Esophagus squamous epithelium (tissue), 5 donors: ENCODE measurements at places on chromosomes 2 and 18.

- no peak for DNase-seq
These were observed 67.0 kb downstream of the ASAP2 start for GRCh38 chr2:9273486-9274130.

DNA sequence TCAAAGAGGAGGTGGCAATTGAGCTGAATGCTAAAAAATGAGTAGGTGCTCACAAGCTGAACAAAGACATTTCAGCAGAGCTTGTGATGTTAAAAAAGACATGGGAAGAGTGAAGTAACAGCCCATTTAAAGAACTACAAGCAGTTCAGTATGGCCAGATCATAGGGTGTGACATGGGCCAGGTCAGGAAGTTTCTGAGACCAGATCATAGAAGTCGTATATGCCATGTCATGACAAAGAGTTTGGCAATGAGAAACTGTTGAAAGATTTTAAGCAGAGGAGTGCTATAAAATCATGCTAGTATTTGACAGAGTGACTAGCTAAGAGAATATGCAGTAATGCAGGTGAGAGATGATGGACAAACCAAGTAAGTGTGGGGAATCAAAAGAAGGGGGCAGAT is 7.3 kb upstream of the PELI1 start:
- no peak for DNase-seq

DNA sequence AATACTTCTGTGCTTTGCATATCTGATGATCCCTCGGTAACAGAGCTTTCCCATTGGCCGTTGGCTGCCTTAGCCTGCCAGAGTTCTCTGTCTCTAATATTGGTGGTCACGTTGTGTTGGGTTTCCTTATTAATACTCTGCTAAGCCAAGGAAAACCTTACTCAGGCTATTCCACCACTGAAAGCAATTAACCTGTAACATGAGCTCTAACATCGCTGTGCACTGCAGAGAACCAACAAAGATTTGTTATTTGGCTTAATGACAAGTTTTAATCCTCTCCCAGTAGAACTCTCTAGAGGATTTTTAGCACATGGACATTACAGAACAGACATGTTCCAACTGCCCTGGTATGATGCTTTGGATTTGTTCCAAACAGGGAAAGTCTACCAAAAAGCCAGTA is 825.9 kb upstream of the POU3F3 start:
- DNase-seq: no peak

- no peak for DNase-seq
These were observed 144.7 kb downstream of the RNF144A start for GRCh38 chr2:7061921-7062320.

DNA sequence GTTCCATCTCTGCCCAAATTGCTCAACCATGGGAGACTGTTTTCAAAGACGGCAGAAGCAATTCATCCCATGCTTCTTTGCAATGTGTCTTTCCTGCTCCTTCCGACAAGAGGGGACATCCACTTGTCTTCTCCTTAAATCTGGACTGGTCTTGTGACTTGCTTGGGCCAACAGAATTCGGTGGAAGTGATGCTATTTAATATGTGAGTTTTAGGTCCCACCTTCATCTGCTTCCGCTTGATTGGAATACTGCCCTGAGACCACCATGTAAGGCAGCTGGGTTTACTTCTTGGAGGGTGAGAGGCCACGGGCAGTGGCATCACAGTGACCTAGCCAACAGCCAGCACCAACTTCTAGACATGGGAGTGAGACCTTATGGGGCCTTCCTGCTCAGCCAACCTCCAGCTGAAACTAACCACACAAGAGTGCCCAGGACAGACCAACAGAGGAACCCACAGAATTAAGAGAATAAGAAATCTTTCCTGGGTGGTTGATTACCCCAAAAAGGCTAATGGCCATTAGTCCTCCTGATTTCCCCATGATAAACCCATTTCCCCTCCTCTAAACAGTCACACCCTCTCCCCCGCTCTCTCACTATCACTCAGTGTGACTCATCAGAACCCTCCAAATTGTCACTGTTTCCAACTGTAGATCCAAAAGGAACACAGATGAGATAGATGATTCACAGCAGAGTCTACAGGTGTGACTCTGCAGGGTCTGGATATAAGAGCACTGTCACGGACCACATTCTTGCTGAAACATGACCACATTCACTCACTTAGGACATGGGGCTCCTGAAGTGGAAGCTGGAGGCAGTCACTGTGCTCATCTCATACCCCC is 16.2 kb upstream of the RHOB start:
- DNase-seq: no peak

GRCh38 chr2:2757764-2758163 is 426.7 kb upstream of the MYT1L start:
- no peak for DNase-seq

DNA sequence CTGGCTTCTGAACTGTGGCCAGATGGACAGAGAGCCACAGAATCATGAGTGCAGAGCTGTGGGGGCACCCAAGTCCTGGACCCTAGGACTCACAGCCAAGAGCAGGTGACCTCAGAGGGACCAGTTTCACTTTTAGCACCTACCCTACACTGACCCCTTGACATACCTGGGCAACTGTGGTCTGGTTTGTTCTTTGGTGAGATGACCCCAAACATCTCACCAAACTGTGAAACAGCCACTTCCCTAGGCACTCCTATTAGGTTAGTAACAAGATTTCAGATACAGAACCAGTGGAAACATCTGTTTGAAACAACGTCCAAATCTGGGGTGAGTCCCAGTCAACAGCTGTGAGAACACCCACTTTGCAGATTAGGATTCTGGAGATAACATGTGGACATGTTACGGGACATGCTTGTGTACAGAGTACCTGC is 1.9 kb upstream of the ZFP36L2 start:
- DNase-seq: no peak

DNA sequence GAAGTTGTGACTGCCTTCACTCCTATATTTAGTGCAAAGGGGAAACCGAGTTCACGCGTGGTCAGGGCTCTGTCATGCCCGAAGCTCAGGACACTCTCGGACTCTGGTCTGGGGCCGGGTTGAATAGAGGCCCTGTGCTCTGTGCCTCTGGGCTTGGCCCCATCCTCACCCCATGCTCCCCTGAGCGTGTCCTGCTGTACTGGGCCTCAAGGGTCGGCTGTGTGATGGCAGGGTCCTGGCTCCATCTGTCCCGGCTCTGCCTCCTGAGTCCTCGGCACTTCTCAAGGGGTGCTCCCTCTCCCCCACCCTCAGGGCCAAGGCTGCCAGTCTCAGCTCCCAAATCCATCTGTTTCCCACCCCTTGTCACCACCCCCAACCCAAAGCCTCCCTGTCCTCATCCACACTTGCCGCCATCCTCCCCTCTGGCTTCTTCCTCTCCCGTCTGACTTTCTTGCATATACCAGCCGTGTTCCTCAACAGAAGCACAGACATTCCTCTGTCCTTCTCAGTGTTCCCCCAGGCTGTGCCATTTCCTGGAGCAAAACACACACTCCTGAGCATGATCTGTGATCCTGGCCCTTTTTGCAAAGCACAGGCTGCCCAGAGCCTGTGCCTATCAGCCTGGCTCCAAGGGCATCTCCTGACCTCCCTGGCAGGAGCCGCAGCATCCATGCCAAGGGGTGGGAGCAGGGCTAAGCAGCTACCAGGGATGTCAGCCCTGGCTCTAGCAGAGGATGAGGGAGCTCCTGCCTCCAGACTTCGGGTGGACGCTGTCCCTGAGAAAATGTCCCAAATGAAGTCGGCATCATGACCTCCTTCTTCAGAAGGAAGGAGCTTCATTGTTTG is 64.2 kb upstream of the OTOS start:
- DNase-seq: no peak

DNA sequence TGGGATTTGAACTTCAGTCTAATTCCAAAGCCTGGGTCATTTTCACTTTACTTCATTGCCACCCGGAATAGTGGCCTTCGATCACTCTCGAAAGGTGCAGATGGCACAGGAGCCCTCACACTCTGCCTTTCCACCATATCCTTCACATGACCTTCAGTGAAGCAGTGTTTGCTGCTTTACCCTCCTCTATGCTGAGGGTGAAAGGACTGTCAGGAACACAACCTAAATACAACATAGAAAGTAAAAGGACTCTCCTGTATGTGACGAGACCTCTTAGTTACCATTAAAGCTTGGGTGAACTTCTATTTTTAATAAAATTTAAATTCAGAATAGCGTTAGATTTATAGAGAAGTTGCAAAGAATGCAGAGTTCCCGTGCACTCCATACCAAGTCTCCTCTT is 148.5 kb downstream of the TANC1 start:
- no peak for DNase-seq

GRCh38 chr2:160652236-160652635 is 158.6 kb upstream of the RBMS1 start:
- DNase-seq: no peak

- no peak for DNase-seq
These were observed 56.3 kb upstream of the GULP1 start for GRCh38 chr2:188235364-188235763.

- DNase-seq: no peak
These were observed 1.3 kb downstream of the RNPEPL1 start for GRCh38 chr2:240569523-240569997.

- no peak for DNase-seq
These were observed 21.4 kb upstream of the SPTBN1 start for GRCh38 chr2:54434711-54435110.

DNA sequence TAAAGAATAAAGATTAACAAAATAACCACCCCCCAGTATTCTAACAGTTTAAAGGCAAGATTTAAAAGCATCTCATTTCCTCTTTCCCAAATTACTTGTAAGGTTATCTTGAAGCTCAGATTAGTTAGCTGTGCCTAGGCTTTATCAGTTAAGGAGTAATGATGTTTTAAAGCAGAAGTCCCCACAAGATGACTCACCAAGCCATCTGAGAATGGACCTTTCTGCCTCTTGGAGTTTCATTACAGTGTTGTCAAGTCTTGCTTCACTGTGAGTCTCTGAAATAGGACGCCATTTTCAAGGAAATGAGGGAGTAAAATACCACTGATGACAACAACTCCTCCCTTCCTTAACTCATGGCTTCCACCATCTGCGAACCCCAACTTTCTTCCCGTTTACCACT is 35.9 kb downstream of the ZNF385B start:
- no peak for DNase-seq

- DNase-seq: no peak
These were observed 287.4 kb downstream of the PRKCE start for GRCh38 chr2:45938649-45939511.

DNA sequence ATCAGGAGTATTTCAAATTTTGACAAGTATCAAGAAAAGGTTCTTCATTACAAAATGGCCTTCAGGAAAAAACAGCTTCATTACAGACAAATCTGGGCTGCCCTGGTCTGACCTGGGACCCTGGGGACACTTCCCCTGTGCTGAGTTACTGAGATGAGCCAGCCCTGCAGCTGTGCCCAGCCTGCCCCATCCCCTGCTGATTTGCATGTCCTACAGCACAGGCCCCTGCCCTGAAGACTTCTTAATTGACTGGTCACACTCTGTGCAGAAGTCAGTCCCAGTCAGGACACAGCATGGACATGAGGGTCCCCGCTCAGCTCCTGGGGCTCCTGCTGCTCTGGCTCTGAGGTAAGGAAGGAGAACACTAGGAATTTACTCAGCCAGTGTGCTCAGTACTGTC is 235.1 kb downstream of the ANKRD36B start:
- DNase-seq: no peak
